ENCODE measurements at places on chromosomes 16 and 17. TPM values are rescaled to one million over a fixed set of nuclear protein-coding genes. Genes with fewer than 3 reads are reported as not detected.

- DNase-seq: no peak
Observed at GRCh38 chr17:10117581-10118001, 80.8 kb downstream of the GAS7 start.

- DNase-seq: no peak
Observed at GRCh38 chr17:5541610-5542202, 42.6 kb downstream of the NLRP1 start.

The CES5A gene
- total RNA-seq: not detected

- no peak for DNase-seq
Observed at GRCh38 chr16:88316941-88317612, 65.7 kb upstream of the ZNF469 start.

GRCh38 chr17:20282526-20283308, 184.6 kb downstream of the LGALS9B start:
- DNase-seq: no peak

The CACNG4 gene
- total RNA-seq: 0.33 TPM
